ENCODE measurements at places on chromosomes 13 and 19. TPM values are rescaled to one million over a fixed set of nuclear protein-coding genes. Genes with fewer than 3 reads are reported as not detected.

The INSR gene
- total RNA-seq, result 13.7 TPM

The ZNF540 gene
- total RNA-seq, result not detected

The OR10H1 gene
- total RNA-seq, result not detected

- DNase-seq, result no peak
Observed at GRCh38 chr19:4548238-4548584, 8.4 kb upstream of the LRG1 start.

GRCh38 chr13:30880151-30880855 lies 25.8 kb upstream of the MEDAG start:
- no peak for DNase-seq

DNA sequence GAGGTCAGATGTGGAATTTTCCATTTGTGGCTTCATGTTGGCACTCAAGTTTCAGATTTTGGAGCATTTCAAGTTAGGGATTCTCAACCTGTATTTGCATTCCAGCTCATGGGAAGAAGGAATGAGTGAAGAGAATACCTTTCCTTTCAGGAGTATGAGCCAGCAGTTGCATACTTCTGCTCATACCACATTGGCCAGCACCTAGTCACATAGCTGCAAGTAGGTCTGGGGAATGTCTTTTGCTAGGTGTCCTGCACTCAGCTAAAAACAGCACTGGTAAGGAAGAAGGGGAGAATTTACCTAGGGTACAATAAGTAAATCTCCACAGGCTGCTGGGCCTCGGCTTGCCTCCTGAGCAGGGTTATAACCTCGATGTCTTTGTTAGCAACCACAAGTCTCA lies 24.6 kb upstream of the ATP8A2 start:
- no peak for DNase-seq

- no peak for DNase-seq
Observed at GRCh38 chr19:28020619-28021258, 1192.2 kb downstream of the UQCRFS1 start.

Data from PC-3 (cell line).